Lung (tissue), 17 donors: ENCODE measurements at places on chromosomes 3 and 15.

DNA sequence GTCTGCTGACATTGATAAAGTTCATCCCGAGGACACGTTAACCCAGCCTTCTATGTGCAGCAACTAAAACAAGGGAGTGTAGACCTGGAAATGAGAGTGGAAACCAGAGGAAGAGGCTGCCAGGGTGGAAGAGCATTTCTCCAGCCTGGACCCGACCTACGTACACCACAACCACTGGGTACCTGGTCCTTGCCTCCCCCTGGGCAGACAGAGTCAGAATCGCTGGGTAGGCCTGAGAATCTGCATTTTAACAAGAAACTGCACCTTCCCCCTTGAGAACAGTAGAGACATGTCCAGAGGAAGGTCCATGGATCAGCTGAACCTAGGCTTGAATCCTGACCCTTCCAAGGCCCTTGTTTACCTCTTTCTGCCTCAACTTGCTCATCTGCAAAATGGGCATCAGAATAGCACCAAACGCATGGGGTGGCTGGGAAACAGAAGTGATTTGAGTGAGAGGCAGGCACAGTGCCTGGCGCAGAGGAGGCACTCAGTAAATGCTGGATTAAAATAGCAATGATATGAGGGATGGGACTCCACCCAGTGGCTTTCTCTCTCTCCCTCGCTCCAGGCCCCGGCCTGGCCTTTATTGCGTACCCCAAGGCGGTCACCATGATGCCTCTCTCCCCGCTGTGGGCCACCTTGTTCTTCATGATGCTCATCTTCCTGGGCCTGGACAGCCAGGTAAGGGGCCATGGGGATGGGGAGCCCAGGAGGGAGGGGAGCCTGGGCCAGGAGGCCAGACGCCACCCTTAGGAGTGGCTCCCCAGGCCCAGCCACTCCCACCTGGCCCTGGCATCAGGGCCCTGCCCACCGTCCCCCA, 66.9 kb upstream of the SLC6A1 start:
- no peak for DNase-seq

DNA sequence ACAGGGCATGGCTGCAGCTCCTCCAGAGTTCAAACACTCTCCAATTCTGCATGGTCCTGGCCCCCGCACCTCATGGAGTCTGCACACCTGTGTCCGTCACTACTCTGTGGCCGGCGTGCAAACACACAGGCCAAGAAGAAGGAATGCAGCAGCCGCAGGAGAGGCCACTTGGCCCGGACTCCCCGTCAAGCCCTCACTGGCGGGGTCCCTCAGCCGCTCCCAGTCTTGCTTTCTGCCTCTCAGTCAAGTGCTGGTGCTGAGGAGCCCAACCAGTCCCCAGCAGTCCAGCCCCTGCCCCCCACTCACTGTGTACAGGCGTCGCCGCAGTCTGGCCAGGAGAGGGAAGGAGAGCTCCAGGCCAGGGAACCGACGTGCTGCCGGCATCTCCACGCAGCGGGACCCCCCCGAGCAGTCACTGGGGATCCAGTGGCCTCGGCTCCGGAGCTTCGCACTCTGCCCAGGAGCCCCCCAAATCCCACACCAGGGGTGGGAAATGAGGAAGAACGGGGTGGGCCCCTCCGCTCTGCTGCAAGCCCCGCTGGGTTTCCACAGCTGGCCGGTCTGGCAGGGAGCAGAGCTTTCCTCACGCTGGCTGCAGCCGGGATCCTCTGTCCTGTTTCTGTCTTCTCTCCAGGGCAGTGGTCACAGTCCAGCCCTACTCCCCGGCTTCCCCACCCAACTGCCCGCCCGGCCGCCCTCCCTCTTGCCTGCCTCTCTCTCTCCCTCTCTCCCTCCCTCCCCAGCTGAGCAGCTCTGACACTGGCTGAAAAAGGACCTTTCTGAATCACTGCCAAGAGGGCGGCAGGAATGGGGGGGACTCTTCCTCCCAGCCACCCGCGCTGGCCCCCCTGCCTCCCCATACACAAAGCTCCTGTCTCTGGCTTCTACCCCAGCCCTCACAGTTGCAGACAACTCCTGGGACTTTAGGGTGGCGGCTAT, 16.0 kb downstream of the TNK2 start:
- peak; percentile 96 for DNase-seq

DNA sequence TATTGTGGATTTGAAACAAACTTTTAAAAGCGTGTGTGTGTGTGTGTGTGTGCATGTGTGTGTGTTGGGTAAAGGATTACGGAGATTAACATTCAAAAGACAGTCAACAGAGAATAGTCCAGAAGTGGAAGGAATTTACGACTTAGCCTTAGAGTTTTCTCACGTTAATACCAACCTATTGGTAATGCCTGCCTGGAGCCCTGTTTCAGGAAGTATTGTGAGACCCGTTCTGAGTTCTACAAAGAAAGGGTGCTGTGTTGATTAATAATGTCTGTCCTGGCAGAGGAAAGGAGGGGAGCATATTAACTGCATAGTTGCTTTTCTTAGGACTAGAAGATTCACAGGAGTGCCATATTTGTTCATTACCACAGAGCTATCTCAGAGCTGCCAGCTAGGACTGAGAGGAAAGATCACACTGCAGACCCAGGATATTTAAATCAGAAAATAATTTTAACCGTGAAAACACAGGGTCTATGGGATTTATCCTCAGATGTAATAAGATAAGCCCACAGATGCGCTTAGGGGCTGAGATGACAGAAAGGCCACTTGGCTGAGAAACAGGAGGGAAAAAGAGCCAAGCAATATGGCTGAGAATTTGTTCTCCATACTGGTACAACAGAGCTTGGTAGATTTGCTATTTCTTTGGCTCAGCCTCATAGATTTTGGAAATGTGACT, 40.5 kb upstream of the FRMD4B start:
- DNase-seq = no peak

DNA sequence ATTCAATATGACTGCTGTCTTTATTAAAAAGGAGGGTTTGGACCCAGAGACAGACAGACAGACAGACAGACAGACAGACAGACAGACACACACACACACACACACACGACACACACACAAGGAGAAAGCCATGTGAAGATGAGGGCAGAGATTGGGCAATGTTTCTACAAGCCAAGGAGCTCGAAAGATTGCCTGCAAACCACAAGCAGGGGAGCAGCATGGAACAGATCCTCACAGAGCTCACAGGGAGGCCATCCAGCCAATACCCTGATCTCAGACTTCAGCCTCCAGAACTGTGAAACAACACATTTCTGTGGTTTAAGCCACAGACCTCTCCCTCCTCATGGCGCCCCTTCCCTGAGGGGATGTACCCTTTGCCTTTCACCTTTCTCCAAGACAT, 35.8 kb upstream of the ABHD2 start:
- no peak for DNase-seq

DNA sequence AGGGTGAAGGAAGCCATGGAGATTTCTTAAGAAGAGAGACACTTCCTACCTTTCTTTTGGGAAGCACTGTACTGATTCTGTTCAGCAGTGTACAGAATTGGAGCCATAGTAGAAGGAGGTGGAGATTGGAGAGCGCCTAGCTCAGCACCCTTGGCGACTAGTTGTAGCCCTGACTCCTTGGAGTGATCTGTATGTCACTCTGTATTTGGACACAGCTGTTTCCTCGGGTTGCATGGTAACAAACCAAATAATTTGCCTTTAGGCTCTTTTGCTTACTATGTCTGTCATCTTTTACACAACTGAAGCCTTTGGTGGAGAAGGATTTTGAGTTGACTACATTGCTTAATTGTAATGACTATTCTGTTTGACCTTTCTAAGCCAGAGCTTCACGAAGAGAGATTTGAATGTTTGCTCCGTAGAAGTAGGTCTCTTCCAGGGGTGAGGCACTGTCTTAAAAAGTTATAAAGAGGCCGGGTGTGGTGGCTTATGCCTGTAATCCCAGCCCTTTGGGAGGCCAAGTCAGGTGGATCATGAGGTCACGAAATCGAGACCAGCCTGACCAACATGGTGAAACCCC, 77.1 kb downstream of the AKAP13 start:
- DNase-seq = no peak
